Ascending aorta (tissue), 2 donors: ENCODE measurements at places on chromosomes 6 and 20.

- DNase-seq = no peak
Measured at GRCh38 chr6:148085631-148086331, 256.9 kb upstream of the SASH1 start.

DNA sequence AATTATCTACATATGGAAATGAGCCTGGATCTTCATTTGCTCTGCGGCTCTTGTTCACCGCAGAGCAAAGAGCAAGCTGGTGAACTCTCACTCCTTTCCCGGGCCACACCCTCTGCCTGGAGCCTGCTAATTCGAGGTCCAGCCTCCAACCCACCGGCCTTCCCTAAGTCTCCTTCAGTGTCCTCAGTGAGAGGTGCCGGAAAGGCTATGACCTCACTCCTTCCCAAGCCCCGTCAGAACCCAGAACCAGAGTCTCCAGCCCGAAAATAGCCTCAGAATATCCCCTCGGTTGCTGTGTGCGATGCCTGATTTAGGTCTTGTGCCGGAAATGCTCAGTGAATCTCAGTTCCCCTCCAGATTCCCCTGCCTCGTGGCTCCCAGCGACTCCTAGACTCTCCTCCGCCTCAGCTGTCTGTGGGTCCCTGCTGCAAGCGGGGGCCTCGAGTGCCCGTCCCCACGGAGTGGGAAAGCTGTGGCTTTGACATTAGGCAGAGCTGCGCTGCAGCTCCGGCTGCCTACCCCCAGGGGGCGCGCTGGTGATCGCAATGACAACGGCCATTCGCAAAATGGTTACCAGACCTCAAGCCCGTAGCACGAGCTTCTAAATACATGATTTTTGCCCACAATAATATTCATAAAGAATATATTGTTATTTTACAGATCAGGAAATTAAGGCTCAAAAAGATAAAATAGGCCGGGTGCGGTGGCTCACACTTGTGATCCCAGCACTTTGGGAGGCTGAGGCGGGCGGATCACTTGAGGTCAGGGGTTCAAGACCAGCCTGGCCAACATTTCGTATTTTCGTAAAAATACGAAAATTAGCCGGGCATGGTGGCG is 4.1 kb upstream of the BNIP5 start:
- no peak for DNase-seq

DNA sequence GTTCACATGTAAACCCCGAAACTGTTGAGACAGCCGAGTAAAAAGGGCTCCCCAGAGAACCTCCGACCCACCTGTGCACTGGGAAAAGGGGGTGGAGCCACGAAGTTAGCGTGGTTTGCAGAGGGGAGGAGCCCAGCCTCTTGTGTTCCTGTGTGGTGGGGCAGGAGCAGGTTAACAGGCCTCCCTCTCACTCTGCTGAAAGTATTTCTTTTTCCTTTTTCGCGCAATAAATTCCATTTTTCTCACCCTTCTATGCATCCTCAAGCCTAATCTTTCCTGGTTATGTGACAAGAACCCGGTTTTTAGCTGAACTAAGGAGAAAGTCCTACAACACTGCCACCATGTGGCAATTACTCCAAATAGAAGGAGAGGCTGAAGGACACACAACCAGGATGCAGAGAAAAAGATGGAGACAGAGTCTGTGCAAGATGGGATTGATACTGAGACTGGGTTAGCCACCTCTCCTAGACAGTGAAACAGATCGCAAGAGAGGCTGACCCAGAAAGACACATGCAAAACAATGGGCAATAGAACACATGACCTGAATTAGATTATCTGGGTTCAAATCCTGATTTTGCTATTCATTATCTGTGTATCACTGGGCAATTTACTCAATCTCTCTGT is 168.7 kb upstream of the PRSS16 start:
- no peak for DNase-seq

GRCh38 chr6:122187186-122187585 is 212.3 kb upstream of the HSF2 start:
- no peak for DNase-seq

- no peak for DNase-seq
Measured at GRCh38 chr20:24915440-24915839, 33.6 kb upstream of the CST7 start.

DNA sequence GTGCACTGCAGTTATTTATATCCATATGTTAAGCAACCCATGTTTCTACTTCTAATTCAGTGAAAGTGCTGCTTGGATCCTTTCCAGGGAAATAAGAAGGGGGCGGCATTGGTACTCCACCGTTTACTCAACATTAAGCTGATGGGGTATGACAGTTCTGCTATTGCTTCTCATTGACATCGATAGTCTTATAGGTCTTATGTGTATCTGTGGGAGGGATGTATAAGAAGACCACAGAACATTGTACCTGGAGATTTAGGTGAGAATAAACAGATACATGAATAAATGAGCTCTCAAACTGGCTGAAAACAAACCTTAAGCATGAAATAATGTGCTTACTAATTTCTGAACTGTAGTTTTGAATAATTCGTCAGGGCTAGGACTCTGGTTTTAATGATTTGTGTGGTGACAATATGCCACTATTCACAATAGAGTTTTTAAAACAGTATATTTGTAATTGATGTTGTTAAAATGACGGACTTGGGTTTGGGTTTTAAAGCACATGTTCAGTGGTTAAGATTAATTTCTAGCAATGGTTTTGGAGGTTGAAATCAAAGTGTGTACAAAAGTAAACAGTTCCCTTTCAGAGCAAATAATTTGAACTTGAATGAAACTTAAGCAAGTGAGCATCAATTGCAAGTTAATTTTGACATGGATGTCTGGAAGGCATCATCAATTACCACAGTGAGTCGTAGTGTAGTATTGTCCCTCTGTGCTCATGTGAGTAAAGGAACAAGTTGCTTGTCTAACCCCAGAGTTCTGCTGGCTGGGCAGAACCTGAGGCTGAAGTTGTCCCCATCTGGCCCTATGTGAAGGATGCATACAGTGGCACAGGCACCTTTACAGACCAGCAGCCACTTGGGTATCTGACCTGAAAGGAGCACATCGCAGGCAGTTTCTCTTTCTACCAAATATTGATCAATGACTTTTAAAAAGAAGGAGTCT is 84.7 kb upstream of the SUPT3H start:
- DNase-seq = no peak

DNA sequence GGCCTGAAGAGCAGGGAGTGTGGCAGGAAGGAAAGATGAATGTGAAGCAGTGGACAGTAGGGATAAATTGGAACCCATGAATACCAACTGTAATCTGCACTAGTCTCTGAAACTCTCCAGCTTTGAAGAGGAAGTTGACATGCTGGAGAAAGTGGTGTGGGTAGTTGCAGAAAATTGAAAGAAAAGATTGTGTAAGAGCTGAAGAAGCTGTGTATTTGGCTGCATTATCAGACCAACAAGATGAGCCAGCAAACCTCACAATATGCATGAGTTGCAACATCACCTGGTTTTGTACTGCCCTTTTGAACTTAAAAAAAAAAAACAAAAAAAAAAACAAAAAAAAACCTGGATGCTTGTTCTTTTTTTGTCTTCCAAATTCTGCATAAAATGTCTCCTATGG is 921.9 kb upstream of the EYS start:
- no peak for DNase-seq

- DNase-seq = peak; percentile 87
Measured at GRCh38 chr20:327186-328026, 2.1 kb downstream of the SOX12 start.

- no peak for DNase-seq
Measured at GRCh38 chr6:42140756-42141602, 1.4 kb downstream of the C6orf132 start.

DNA sequence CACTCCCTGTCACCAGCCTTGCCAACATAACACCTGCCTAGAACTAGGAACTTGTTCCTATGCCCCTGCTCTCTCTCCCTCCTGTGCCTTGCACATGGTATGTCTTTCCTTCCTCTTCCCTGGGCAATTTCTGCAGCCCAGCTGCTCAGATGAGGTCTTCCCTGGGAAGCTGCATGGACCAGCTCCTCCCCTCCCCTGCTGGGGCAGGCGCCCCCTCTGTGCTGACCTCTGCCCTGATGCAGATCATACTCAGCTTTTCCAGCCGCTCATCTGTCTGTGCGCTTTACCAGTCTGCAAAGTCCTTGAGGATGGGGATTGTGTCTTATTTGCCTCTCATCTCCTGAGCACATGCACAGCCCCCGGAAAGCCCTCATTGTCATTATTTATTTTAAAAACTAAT is 161.8 kb downstream of the SCML4 start:
- DNase-seq = no peak

DNA sequence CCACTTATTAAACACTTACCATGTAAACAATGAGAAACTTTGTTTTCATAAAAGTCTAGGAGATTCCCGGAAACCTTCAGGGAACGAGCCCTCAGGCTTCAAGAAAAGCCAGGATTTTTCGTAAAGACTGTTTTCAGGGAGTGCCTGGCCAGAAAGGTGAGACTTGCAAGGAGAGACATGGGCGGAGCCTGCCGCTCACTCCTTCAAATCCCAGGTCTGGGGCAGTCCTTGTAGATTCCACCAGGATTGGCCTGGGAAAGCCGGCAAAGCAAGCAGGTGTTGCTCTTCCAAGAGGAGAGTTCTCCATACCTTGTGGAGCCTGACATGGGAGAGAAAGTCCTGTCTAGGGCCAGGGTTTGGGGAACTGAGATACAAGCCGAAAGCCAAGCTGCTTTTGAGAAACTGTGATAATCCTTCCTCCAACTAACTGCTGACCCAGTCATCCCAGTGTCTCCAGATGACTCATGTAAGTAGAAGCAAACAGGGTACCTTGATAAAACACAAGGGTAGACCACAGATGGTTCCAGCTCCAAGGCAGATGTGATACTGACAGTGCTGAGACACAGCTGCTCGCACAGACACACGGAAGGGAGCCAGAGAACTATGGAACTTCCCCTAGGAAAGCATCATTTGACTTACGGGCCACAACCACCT is 69.4 kb upstream of the NAA20 start:
- DNase-seq = no peak

DNA sequence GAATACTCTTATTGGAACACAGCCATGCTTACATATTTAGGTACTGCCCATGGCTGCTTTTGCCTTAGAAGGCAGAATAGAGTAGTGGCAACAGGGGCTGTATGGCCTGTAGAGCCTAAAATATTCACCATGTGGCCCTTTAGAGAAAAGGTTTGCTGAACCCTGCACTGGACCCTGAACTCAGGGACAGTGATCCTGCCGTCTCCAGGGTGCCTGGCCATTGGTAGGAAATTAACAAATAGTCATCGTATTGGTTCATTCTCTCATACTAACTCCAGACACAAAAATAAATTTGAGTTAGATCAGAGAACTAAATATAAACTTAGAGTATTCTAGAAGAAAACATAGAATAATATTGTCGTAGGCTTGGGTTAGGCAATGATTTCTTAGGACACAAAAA is 181.4 kb downstream of the BCAS1 start:
- DNase-seq = no peak

- no peak for DNase-seq
Measured at GRCh38 chr6:144336900-144337299, 51.8 kb downstream of the UTRN start.

GRCh38 chr6:131062241-131063027 is 611 bp downstream of the EPB41L2 start:
- peak; percentile 67 for DNase-seq

DNA sequence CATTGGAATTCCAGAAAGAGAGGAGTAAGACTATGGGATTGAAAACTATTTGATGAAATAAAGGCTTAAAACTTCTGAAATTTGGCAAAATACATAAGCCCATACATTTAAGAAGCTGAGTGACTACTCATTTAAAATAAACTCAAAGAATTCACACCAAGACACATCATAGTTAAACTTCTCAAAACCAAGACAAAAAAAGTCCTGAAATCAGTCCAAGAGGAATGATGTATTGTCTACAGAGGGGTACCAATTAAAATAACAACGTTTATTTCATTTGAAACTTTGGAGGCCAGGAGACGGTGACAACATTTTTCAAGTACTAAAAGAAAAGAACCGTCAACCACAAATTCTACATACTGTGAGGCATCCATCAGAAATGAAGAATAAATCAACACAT is 841.4 kb upstream of the MAP3K7 start:
- DNase-seq = no peak

GRCh38 chr6:29516108-29516507 is 28.4 kb upstream of the MAS1L start:
- DNase-seq = no peak

DNA sequence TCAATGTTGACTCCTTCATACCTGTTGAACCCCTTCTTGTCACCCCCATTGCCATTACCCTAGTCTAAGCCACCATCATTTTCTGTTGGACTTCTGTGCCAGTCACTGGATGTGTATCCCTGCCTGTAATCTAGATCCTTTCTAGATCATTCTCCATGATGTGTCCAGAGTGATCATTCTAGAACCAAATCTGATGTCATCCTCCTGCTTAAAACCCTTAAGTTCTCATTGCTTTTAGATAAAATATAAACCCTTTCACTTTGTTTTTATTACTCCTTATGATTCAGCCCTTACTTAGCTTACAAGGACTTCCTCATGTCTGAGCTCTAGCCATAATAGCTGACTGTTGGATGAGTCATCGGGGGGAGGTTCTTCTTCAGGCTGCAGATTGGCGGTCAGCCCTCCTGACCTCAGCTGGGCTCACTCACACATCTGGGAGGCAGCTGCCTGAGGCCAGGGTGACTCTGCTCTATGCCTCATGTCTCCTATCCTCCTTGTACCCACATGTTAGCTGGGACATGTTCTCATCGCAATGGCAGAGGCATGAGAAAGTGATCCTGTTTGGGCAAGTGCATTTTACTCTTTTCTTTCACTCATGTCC is 287.6 kb downstream of the ESR1 start:
- peak; percentile 83 for DNase-seq

GRCh38 chr6:37205175-37205996 is 35.4 kb downstream of the PIM1 start:
- DNase-seq = no peak
